ENCODE measurements at places on chromosomes 2 and 18. TPM values are rescaled to one million over a fixed set of nuclear protein-coding genes. Genes with fewer than 3 reads are reported as not detected.

DNA sequence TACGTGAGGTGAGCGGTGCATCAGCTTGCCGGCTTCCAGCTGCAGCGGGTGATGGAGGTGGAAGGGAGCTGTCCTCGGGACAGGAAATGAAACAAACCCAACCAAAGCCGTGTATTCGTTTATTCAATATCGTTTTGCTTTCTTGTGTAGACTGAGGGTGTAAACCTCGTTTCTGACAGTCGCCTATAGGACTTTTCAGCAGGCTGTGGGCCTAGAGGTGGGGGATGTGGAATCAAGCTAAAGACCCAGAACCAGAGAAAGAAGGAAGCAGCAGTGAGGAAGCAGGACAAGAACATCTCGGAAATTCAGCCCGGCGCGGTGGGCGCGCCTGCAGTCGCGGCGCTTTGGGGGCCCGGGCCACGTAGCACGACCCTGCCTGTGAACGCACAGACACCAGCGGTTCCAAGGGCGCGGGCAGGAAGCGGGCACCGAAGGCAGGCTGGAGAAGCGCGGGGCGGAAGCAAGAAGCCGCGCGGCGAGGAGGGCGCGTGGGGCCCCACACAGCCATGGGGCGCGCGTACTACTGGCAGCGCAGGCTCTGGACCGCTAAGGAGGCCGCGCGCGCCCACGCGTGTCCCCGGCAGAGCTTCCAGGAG is 755 bp upstream of the ATP9B start:
- H3K27ac ChIP-seq = no peak overlapping the region
- no peaks in the 10 kb centered on the region for H3K27me3 ChIP-seq
- H3K36me3 ChIP-seq = no peaks in the 10 kb centered on the region
- peaks cover 10% of the 10 kb centered on the region for H3K4me1 ChIP-seq

DNA sequence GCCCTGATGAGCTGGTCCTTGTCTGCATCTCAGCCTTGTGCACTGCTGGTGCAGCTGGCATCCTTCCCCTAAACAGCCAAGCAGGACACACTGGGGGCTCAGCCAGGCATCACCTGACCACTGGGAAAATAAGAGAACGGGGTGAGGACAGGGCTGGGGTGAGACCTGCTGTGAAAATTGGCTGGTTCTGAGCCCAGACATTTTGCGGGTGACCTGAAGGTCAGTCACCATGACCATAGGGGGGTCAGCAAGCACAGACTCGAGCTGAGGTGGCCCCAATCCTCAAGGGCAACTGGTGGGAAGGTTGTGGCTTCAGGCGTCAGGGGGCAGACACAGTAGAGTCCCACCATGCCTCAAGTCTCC is 144.9 kb upstream of the TWIST2 start:
- no peaks in the 10 kb centered on the region for H3K27me3 ChIP-seq
- no peak overlapping the region for H3K27ac ChIP-seq
- H3K4me1 ChIP-seq = no peaks in the 10 kb centered on the region
- DNase-seq = no peak
- no peak overlapping the region for H3K4me3 ChIP-seq

DNA sequence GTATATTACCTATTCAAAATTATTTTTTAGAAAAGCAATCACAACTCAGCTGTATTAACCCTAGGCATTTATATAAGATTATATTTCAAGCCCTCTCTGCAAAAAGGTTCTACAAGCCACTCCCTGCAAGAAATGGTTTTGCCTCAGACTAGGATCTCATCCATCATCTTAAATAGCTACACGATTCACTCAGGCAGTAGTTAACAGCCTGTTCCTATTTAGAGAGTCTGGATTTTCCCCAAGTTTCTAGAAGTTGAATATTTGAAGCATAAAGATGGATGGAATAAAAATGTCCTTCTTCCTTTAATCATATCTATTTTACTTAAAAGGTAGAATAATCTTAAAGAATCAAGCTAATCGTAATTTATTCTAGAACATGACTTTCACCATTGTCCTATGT is 167.1 kb upstream of the STK17B start:
- no peak overlapping the region for H3K4me3 ChIP-seq
- H3K36me3 ChIP-seq = no peaks in the 10 kb centered on the region
- no peak overlapping the region for H3K27ac ChIP-seq
- H3K27me3 ChIP-seq = no peaks in the 10 kb centered on the region
- no peak for DNase-seq

Gene C2orf66
- total RNA-seq = 0.51 TPM

GRCh38 chr2:177053716-177054115 is 158.9 kb upstream of the HNRNPA3 start:
- no peak for DNase-seq
- H3K27me3 ChIP-seq = peaks cover 47% of the 10 kb centered on the region
- no peaks in the 10 kb centered on the region for H3K36me3 ChIP-seq

- no peaks in the 10 kb centered on the region for H3K36me3 ChIP-seq
- peaks cover 96% of the 10 kb centered on the region for H3K27me3 ChIP-seq
- H3K4me3 ChIP-seq = no peak overlapping the region
- H3K4me1 ChIP-seq = 0 out of 2 replicates have a peak, but pooled peaks cover 4% of the 10 kb centered on the region
- no peak overlapping the region for H3K27ac ChIP-seq
- no peak for DNase-seq
Measured at GRCh38 chr18:905307-905947, 756 bp downstream of the ADCYAP1 start.

Gene GREB1
- total RNA-seq = 0.62 TPM

GRCh38 chr18:6427286-6427685 is 12.6 kb upstream of the L3MBTL4 start:
- no peak overlapping the region for H3K4me3 ChIP-seq
- H3K4me1 ChIP-seq = no peaks in the 10 kb centered on the region
- DNase-seq = no peak
- no peaks in the 10 kb centered on the region for H3K36me3 ChIP-seq
- H3K27me3 ChIP-seq = no peaks in the 10 kb centered on the region

Gene DNAJC5G
- not detected for total RNA-seq

DNA sequence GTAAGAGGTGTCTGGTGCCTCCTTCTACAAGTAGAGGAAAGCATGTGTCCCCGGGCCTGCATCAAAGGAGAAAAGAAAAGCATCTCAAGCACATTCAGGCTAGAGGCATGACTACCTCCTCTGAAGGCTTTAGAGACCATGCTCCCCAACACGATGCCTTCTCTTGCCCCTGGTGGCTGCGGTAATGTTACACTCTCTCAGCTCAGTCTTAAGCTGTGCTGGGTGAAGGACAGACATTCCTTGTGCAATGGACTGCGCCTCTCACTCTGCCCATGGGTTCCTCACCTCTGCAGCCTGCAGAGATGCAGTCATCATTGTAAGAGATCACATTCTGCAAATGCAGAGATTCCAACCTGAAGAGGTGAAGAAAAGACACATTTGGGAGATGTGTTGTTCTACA is 148.2 kb upstream of the HNRNPA3 start:
- no peak overlapping the region for H3K4me3 ChIP-seq
- no peaks in the 10 kb centered on the region for H3K4me1 ChIP-seq
- H3K27me3 ChIP-seq = peaks cover 32% of the 10 kb centered on the region
- no peak for DNase-seq
- no peak overlapping the region for H3K27ac ChIP-seq

Gene RNF152
- total RNA-seq = 2.8 TPM

GRCh38 chr2:233940376-233941276 is 23.5 kb downstream of the TRPM8 start:
- DNase-seq = no peak
- no peaks in the 10 kb centered on the region for H3K4me1 ChIP-seq
- no peaks in the 10 kb centered on the region for H3K27me3 ChIP-seq
- no peaks in the 10 kb centered on the region for H3K36me3 ChIP-seq
- no peak overlapping the region for H3K4me3 ChIP-seq

GRCh38 chr2:231371430-231372054 is 24.0 kb upstream of the B3GNT7 start:
- no peak overlapping the region for H3K4me3 ChIP-seq
- no peak for DNase-seq
- peaks cover 7% of the 10 kb centered on the region for H3K4me1 ChIP-seq

- no peaks in the 10 kb centered on the region for H3K27me3 ChIP-seq
- H3K4me3 ChIP-seq = no peak overlapping the region
- H3K36me3 ChIP-seq = no peaks in the 10 kb centered on the region
Measured at GRCh38 chr2:196307775-196308305, 136.5 kb upstream of the STK17B start.

Gene NFATC1
- total RNA-seq = 5.9 TPM

DNA sequence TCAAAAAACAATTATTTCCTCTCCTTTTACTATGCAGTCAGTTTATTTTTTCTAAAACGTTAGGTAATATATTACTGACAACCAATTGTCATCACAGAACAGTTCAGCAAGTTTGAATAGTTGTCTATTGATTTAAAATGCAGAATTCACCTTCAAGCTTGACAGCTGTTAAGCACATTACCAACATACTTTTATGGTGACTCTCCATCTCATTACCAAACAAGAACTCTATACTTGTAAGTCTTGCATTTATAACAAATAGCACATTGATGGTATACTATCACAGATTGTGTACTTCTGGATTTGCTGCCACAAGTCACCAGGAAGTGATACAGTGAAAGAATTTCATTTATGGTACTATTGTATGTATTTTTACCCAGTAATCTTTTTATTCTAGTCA is 99.4 kb upstream of the PPP1CB start:
- peak; percentile 65 for DNase-seq
- H3K27ac ChIP-seq = peak overlapping the region; percentile 10
- no peak overlapping the region for H3K4me3 ChIP-seq
- no peaks in the 10 kb centered on the region for H3K36me3 ChIP-seq
- peaks cover 58% of the 10 kb centered on the region for H3K4me1 ChIP-seq

Gene SLC11A1
- total RNA-seq = 0.17 TPM

Gene SLC4A1AP
- 29.1 TPM for total RNA-seq

GRCh38 chr2:38997781-38998180 is 108.1 kb downstream of the ARHGEF33 start:
- H3K36me3 ChIP-seq = peaks cover 23% of the 10 kb centered on the region
- DNase-seq = peak; percentile 91
- no peaks in the 10 kb centered on the region for H3K27me3 ChIP-seq
- no peak overlapping the region for H3K4me3 ChIP-seq
- peaks cover 13% of the 10 kb centered on the region for H3K4me1 ChIP-seq

Gene PAIP2B
- total RNA-seq = 3.8 TPM

GRCh38 chr2:80529466-80530165 is 225.1 kb upstream of the LRRTM1 start:
- H3K4me1 ChIP-seq = no peaks in the 10 kb centered on the region
- no peak overlapping the region for H3K27ac ChIP-seq
- H3K27me3 ChIP-seq = peaks cover 19% of the 10 kb centered on the region

DNA sequence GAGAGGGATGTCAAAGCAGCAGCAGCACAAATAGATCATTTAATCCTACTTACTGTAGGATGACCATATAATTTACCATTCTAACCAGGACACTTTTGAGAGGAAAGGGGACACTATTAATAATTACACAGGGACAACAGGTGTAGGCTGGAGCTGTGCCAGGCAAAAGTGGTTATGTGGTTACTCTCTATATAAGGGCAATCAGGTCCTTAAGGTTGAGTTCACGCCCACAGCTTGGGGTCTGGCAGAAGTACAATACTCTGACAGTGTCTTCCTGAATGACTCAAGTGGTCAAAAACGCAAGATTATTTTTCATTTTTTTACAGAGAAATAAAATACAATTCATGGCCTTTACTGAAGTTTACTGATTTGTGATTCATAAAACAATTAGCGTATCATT is 2.8 kb downstream of the PREPL start:
- H3K27me3 ChIP-seq = no peaks in the 10 kb centered on the region
- H3K36me3 ChIP-seq = no peaks in the 10 kb centered on the region
- peak; percentile 95 for DNase-seq
- no peak overlapping the region for H3K4me3 ChIP-seq
- H3K4me1 ChIP-seq = peaks cover 26% of the 10 kb centered on the region
- peak overlapping the region; percentile 13 for H3K27ac ChIP-seq

DNA sequence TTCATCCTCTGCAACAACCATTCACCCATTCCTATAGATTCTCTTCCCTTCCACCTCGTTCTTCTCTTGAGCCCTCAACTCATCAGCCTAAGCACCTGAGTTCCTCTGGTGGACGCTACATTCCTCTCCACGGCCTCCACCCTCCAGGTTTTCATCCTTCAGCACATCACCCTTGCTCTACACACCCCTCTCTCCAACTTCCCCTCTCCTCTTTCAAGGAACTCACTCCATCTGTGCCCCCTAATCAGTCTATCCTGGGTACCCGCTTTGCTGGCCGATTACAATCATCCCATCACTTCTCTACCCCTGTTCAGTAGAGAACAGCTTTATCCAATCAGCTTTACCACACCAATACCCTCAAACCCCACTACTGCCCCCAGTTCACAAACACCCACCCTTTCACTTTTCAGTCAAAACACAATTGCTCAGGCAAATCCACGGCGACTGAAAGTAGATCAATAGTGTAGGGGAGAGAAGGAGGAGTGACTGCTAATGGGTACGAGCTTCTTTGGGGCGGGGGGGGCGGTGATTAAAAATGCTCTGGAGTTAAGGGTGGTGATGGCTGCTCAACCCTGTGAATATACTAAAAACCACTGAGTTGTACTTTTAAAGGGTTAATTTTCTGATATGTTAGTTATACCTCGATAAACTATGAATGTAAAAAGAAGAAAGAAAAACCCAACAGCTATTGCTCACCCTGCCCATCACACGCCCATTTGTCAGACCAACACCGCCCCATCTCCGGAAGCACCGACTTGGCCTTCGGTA is 857 bp downstream of the DYM start:
- no peak overlapping the region for H3K27ac ChIP-seq
- peak overlapping the region; percentile 79 for H3K4me3 ChIP-seq
- H3K36me3 ChIP-seq = no peaks in the 10 kb centered on the region
- DNase-seq = peak; percentile 16
